ENCODE measurements at places on chromosomes 3 and 15.

- no peak for DNase-seq
Observed at GRCh38 chr3:71409352-71409751, 174.2 kb downstream of the FOXP1 start.

DNA sequence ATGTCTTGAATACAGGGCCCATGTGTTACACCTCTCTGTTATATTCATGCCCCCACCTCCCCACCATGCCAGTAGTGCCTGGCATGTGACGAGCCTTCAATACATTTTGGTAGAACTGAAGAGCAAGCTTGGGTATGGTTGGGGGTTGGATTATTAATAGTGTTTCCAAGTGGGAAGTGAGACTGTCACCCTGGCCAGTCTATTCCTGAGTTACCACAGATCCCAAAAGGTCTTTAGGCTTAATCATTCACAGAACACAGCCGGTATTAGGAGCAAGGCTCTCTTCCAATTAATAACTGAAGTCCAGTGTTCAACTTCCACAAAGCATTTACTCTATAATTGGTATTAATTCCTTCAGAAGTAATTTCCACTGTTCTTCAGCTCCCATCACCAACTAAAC lies 231.9 kb upstream of the LRTM1 start:
- DNase-seq: no peak

DNA sequence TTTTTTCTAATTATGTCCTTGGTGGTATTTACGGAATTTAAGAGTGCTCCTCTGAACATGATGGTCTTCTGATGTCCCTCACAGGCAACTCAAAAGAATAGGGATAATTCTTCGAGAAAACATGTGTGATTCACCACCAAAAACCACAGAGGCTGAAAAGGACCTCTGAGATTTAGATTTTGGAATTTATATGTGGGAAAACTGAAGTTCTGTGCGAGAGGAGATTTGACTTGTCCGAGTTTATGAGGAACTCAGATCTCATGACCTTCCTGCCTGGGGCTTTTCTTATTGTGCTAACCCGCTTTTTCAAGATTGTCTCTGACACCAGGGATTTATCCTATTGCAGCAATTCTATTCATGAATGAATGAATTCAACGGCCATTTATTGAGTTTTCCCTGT lies 142.4 kb downstream of the FAM43A start:
- DNase-seq: no peak

DNA sequence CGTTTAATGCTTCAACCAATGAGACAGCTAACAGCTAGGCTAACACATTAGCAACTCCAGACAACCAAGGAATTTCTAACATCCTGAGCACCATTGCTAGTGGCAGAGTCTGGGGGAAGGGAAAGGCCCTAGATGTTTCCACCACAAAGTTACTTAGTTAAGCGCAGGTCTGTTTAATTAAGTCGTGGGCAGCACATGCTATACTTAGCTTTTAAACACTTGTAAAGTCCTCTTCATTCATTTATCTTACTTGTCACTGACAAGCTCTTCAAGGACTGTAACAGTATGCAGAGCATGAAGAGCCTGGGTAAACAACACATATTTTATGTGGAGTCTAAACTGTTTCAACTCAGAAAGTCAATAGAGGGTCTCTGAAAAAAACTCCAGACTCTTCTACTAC lies 221.1 kb upstream of the WNT5A start:
- no peak for DNase-seq

GRCh38 chr3:14438929-14439328 lies 36.5 kb downstream of the SLC6A6 start:
- no peak for DNase-seq

DNA sequence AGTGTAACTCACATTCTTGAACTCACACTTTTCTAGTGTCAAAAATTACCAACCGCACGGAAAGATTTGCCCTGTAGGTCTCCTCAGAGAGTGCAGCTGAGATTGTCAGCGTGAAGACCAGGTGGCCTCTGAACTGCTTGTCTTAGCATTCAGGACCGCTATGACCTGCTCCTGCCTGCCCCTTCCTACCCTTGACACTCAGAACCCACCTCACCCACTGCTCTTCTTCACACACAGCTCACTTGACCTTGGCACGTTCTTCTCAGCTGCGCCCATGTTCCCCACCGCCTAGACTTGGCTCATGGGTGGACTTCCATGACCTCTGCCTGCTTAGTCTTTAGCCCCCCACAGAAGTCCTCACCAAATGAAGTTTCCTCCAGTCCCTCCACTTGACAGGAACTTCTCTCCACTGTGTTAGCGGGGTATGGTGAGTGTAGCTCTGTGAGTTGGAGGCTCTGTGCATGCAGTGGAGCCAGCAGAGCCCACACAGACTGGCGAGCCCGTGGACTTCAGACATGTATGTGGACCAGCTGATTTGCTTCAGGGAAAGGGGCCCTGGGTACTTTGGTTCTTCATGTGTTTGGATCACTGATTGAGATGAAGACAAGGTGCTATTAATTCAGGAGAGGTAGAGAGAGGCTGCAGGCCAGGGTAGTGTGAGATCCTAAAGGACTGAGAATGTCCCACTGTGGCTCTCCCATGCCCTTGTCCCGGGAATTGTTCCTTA lies 221.3 kb downstream of the OPA1 start:
- no peak for DNase-seq

- no peak for DNase-seq
Observed at GRCh38 chr15:100733101-100733842, 130.9 kb downstream of the ASB7 start.

GRCh38 chr3:3783210-3783609 lies 16.0 kb upstream of the LRRN1 start:
- no peak for DNase-seq

DNA sequence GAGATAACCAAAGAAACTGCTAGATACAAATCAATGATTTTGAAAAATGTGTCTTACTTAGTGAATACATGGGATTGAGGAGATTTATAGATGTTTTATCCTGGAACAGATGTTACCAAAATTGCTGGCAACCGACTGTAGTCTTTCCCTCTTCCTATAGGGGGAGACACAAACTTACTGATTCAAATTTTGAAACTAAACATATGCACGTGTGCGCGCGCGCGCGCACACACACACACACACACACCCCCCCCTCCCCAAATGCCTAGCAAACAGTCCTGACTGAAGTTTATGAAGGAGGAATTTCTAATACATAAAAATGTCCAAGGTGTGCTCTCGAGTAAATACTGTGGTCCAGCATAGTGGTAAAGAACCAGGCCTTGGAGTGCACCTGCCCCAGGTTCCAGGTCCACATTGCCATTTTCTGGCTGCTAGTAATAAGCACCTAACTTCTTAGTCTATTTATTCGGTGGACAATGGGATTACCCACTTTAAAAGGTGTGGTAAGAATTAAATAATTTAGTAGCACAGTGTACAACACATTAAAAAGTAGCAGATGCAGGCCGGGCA lies 18.5 kb upstream of the C3orf62 start:
- peak; percentile 13 for DNase-seq

GRCh38 chr3:195859061-195859845 lies 47.5 kb upstream of the MUC4 start:
- DNase-seq: peak; percentile 80

DNA sequence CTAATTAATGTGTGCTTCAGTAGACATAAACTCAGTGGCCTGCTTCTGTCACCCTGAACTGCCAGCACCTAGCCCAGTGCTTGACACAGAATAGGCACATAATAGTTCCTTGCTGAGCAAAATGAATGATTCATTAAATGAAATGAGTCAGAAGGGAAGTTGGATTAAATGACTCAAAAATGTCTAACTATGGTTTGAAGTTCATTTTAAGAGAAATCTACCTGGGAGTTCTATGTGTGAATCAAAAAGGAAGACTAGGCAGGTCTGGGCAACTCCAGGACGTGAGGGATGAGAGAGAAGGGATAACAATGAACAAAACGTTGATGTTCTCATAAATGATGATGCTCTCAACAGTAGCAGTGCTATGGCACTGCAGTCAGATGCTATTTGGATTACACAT lies 175.0 kb downstream of the CFAP20DC start:
- DNase-seq: no peak

- no peak for DNase-seq
Observed at GRCh38 chr15:99096894-99097426, 7.9 kb upstream of the SYNM start.

- no peak for DNase-seq
Observed at GRCh38 chr3:42442640-42443039, 32.2 kb upstream of the LYZL4 start.

GRCh38 chr15:92606126-92606835 lies 49.3 kb downstream of the FAM174B start:
- DNase-seq: no peak

GRCh38 chr3:177905173-177906125 lies 630.8 kb upstream of the KCNMB2 start:
- DNase-seq: no peak

DNA sequence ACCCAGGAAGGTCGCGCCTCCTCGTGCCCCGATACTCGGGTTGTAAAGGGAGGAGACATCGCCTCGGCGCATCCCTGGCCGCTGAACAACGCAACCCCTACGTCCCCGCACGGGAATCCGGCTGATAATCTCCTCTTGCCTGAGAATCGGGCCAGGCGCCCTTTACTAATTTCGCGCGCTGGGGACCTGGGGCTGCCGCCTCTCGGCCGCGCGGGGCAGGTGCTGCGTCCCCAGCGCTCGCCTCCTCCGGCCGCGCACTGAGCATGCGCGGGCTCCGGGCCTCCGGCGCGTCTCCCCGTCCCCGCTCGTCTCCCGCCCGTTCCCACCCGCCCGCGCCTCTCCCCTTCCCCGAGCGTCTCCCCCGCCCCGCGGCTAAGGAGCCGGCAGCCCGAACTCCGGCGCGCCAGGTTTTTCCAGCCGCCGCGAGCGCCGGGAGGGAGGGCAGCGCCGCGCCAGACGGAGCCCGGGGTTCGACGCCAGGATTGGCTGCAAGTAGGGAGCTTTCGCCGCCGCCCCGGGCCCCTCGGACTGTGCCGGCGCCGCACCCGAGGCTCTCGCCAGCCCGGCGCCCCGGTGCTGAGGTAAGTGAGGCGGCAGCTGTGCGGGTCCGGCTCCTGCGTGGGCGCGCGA lies at the start of gene CNTN4:
Gene CNTN4, plus strand, starts transcription at position 469 of the 630 bp plus-strand sequence.
- no peak for DNase-seq

GRCh38 chr3:32220006-32220405 lies 18.5 kb upstream of the CMTM8 start:
- DNase-seq: no peak

DNA sequence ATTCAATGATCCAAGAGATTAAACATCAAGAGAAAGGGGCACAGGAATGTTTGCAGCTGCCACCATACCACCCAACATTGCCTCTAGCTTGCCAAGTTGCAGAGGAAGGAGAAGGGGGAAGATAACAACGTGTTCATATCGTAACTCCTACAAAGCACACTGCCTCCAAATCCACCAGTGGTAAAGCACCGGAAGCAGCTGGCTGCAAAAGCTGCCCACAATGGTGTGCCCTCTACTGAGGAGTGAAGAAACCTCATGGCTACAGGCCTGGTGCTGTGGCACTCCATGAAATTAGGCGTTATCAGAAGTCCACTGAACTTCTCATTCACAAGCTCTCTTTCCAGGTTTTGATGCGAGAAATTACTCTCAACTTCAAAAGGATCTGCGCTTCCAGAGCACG lies 263.9 kb upstream of the STT3B start:
- DNase-seq: no peak

DNA sequence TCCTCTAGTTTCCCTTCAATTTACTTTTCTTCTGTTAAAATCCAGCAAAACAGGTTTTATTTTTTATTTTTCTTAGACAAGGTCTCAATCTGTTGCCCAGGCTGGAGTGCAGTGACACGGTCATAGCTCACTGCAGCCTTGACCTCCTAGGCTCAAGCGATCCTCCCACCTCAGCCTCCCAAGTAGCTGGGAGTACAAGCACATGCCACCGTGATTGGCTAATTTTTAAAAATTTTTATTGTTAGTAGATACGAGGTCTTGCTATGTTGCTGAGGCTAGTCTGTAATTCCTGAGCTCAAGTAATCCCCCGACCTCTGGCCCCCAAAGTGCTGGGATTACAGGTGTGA lies 41.6 kb downstream of the ILDR1 start:
- no peak for DNase-seq

- DNase-seq: no peak
Observed at GRCh38 chr3:66335671-66336070, 114.9 kb downstream of the SLC25A26 start.

DNA sequence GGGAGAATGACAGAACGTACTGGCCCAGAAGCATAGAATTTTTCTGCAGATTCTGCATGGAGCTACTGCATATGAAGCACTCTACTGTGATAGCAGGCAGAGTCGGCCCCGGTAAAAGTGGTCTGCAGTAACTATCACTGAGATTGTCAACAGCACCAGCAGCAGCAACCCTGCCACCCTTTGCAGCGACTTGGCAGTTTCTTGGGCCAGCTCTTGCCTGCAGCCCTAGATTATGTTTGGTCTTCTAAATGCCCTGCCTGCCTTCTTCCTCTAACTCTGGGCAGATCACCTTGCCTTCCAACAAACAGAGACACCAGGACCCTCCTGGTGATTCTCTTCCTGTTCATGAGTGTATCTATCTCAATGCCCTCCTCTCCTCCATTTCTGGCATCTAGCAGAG lies 129.1 kb upstream of the ABHD17C start:
- no peak for DNase-seq

- no peak for DNase-seq
Observed at GRCh38 chr3:186088335-186088734, 20.6 kb downstream of the ETV5 start.

DNA sequence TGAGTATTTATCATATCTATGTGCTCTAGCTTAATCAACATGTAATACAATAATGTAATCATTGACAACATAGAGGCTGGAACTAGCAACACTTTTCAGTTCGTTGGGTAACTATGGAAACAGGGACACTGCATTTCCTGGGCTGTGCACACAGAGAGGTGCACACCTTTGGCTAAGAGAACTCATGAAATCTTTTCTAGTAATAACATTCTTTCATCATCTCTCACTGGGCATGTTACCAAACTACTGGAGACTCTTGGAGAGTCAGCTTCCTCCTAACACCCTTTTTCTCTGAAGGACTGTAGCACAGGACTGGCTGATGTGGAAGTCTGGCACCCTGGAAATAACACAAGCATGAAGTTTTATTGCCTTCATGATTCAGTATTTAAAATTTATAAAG lies 135.6 kb downstream of the KCNMB2 start:
- DNase-seq: no peak

DNA sequence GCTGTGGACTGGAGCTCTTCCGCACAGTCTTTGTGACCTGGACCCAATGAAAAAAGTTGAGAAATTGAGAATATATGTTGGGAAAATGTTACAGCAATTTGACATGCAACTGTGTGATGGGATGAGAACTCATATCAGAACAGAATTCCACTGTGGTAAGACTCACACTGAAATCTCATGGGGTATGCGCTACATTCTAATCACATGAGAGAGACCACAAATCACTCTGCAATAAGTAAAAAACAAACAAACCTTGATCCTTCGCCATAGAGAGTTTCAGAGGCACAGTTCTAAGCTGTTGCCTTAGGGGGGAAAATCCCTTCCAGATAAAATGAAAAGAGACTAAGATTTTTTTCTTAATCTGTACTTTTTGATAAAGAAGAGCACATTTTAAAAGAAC lies 37.3 kb downstream of the LMCD1 start:
- DNase-seq: no peak

- DNase-seq: no peak
Observed at GRCh38 chr3:159652452-159652851, 336.2 kb upstream of the IL12A start.

- DNase-seq: no peak
Observed at GRCh38 chr15:40063563-40064011, 24.6 kb upstream of the SRP14 start.

Measured in activated T-cell treated with anti-CD3 and anti-CD28 coated beads, Interleukin-2, amount 50 U/mL, for 4 hours (primary cell).